ENCODE measurements at places on chromosomes 7 and 10.

DNA sequence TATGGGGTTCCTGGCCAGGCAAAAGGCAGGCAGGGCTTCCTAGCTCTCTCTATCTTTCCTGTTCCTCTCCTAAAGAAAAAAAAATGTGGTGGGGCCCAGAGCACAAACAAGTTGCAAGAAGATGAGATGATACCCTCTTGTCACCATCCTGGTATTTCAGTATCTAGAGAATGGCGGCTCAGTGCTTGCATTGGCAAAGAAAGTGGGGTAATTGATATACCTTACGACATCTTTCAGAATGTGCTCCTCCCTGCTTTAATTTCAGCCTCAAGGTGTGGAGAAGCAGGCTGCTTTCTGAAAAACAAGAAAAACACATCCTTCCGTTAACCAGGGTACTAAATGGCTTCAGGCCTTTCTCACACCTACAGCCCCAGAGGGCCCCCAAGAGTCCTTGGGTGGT, 34.5 kb upstream of the CUX1 start:
- DNase-seq = no peak

GRCh38 chr7:26006426-26006825, 145.6 kb upstream of the NFE2L3 start:
- DNase-seq = no peak

GRCh38 chr7:101465576-101466196, 103.0 kb downstream of the COL26A1 start:
- DNase-seq = no peak

GRCh38 chr7:107856806-107857540, 34.0 kb upstream of the DLD start:
- peak; percentile 21 for DNase-seq

- no peak for DNase-seq
Measured at GRCh38 chr7:31939076-31939475, 131.1 kb downstream of the PDE1C start.

DNA sequence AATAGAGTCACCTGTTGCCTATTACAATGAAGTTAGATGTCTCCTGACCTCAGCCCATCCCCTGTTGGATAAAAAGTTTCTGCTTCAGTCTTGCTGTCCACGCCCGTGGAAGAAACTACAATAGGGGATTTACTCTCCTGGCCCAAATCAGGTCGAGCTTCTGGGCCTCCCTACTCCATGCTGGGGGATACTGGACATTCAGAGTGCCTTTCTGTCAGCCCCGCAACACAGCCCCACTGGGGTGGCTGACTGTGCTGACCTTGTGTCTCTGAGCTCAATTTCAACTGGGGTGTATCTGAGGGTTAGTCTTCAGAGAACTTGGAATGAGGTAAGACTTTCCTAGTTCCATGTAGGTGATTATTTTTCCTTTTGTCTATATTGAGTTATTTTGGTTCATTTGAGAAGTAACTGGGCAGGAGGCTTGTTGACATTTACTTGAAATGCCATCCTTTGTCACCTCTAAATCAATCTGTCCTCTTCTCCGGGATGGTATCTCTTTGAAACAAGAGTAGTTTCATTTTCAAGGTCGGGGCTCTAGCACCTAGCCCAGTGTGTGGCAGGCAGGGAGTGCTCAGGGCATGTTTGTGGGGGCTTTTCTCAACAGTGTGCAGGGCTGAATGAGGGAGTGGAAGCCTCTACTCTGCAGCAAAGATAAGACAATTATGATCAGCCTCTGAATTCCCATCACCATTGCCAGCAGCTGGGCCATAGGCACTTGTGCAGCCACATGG, 17.7 kb upstream of the CXCL12 start:
- no peak for DNase-seq

DNA sequence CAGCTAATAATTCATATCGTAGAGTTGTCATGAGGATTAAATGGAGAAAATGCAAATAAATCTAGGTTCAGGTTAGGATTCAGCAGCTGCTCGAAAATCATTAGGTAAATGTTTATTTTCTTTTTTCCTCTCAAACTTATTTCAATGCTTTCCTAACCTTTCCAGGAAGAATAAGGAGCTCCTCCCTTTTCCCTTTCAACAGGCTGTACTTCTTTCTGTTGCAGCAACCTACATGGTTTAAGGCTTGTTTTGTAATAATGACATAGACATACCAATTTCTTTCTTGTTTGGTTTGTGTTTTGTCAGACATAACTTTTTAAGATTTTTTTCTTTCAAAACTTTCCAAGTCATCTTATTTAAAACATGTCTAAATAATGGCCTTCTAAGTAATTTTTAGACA, 18.2 kb downstream of the GPR141 start:
- DNase-seq = no peak

GRCh38 chr7:37659971-37660565, 23.5 kb upstream of the GPR141 start:
- DNase-seq = no peak

GRCh38 chr10:1149793-1150637, 93.8 kb downstream of the WDR37 start:
- no peak for DNase-seq

DNA sequence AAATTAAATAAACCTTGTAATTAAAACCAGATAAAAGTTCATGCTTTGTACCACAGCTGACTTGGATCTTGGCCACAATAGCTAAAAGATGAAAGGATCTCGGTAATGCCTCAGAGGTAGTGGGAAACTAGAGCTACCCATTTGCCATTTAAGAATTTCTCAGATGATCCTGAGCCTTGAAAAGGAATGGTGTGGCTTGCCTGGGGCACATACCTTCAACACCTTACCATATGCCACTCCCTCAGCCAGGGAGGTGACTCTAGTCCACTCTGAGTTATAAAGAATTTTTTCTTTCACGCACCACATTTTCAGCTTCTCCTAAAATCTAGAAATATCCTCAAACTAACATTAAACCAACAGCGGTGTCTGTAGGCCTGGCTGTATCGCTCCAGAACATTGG, 516.3 kb upstream of the TEX47 start:
- DNase-seq = no peak

DNA sequence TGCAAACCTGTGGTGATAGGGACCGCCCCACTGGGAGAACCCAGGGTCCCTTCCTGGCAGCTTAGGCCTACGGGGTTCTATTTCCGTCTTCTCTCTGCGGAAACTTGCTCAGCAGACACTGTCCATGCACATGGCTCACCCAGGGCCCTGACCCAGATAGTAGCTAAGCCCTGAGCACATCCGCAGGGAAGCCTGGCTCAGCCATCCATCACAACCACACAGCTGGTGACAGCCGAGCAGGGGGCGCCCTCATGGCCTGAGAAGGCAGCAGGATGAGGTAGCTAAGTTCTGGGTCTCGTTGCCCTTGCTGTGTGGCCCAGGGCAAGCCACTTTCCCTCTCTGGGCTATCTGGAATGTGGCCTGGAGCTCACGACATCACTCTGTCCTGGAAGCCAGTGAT, 23.3 kb downstream of the NPTX2 start:
- DNase-seq = no peak

GRCh38 chr7:5477723-5478531, 54.3 kb upstream of the TNRC18 start:
- DNase-seq = no peak

- DNase-seq = no peak
Measured at GRCh38 chr7:134098072-134098471, 29.1 kb upstream of the LRGUK start.

DNA sequence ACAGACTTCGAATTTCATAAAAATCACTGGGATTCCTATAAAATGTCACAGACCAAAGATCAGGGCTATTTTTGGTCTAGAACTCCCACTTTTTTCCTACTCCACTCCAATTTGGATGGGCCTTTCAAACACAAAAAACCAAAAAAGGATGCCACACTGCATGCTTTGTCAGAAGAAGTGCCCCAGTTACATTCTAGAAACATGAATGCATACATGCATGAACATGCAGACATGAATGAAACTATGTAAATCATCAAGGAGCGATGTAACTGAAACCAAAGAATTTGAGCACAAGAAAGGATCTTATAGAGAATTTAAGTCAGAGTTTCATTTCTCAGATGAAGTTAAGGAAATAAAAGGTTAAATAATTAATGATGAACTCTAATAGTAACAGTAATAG, 31.8 kb upstream of the FAM133B start:
- no peak for DNase-seq

DNA sequence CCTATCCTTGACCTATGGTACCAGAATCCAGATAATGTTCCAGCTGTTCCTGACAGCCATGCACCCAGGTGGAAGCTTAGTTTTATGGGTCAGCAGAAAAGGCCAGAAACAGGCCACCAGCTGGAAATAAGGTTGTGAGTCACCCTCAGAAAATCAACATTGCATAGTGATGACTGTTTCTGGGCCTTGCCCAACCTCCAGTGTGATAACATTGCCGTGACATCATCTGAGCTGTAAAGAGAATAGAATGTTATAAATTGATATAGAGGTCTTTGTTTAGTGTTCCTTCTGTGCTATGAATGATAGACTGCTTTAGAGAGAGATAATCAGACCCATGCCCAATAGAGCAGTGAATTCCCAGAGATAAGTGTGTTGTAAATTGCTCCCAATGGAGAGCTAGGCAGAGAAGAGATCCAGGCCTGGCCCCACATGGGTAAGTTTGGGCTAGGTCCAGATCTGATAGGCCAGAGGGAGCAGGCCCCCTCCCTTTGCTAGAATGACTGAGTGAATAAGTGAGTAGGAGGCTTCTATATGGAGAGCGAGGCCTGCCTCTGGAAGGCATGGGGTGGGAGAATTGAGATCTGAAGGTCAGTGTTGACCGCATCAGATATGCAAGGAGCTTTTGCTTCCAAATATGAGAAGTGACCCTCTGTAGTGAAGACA, 14.2 kb upstream of the HPS1 start:
- DNase-seq = no peak

DNA sequence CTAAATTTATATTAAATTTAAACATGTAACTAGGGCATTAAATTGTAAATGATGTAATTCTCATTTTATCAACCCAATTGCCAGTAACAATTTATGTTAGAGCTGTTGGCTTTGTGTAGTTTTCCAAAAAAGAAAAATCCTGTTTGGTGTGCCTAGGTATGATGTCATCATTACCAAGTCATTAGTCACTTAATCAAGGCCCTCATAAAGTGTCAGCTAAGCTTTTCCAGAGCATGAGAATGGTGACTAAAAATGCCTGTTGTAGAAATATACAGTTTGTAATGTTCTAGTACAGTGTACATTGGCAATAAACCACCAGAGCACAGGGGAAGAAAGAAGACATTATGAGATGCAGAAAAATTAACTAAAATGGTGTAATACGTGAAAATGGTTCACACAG, 593.8 kb upstream of the ANKRD30A start:
- no peak for DNase-seq

DNA sequence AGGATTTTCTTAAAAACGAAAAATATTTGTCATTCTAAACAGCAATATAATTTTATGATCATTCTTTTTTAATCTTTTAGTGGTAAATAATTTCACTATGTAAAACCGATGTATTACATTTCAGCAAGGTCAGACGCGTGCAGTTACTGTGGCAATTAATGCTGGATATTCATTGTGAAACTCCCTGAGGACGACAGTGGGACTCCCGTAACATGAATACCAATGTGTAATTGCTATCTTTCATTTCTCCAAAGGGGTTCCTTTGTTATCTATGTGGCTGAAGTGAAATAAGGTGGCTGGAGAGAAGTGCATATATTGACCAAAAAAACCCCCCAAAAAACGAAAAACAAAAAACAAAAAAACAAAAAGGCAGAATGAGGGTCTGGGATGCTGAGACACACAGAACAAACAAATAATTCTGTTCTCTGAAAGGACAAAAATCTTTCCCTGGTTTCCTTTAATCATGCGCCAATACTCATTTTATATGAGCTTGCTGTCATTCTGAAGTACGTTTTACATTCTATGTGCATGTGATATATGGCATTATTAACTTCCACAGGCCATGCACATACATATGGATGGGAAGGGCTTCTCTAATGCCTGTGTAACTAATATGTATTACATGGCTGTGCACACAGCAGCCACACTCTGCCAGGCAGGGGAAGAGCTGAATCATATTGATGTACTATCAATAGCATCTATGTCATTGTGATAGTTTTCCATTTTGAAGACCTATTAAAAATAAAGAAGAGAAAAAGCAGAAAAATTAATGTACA, 161.4 kb downstream of the RAPGEF5 start:
- no peak for DNase-seq

GRCh38 chr10:11165591-11166543, 148.2 kb downstream of the CELF2 start:
- peak; percentile 51 for DNase-seq

DNA sequence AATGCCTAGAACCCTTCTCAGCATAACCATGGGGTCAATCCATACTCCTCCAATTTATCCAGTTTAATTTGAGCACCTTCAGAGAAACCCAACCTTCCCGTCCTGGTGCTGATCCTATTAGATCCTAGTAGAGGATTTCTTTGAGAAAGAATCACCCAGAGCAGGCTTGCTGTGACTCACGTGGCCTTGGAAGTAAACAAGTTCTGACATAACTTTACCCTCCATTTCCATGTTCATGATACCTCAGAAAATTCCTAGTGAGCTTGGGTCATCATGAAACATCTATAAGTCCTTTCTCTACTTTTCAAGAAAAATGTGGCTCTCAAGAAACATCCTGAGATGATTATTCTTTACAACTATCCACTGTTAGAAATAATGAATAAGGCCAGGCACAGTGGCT, 71.7 kb downstream of the PRLHR start:
- no peak for DNase-seq

DNA sequence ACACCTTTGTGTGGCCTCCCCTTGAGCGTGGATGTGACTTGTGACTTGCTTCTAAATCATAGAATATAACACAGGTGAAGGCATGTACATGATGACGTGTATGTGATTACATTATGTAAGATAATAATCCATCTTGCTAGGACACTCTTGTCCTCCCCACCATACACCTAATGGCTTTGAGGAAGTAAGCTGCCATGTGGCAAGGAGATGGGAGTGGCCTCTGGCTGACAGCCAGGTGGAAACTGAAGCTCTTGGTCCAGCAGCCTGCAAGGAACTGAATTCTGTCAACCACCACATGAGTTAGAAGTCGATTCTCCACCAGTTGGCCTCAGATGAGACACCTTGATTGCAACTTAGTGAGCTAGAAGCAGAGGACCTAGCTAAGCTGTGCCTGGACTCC, 67.4 kb upstream of the ELN start:
- no peak for DNase-seq

GRCh38 chr7:50475340-50475739, 25.2 kb upstream of the FIGNL1 start:
- no peak for DNase-seq

GRCh38 chr10:12842310-12842709, 159.2 kb downstream of the CCDC3 start:
- no peak for DNase-seq

- no peak for DNase-seq
Measured at GRCh38 chr10:69730251-69731156, 71.2 kb upstream of the COL13A1 start.

- DNase-seq = no peak
Measured at GRCh38 chr7:70415179-70415972, 716.6 kb upstream of the GALNT17 start.

GRCh38 chr10:44339218-44339617, 45.7 kb downstream of the CXCL12 start:
- no peak for DNase-seq

- DNase-seq = no peak
Measured at GRCh38 chr7:45983720-45984255, 62.7 kb upstream of the IGFBP3 start.

All from activated T-helper 1 cell treated with Interleukin-2 at 50 U/mL for 16 hours (primary cell).